Lower lobe of right lung (tissue), 2 donors: ENCODE measurements at places on chromosomes 2 and 18. TPM values are rescaled to one million over a fixed set of nuclear protein-coding genes. Genes with fewer than 3 reads are reported as not detected.

CENPA gene
- 1.7 TPM for total RNA-seq

RSAD2 gene
- 21.9 TPM for total RNA-seq

ALMS1 gene
- total RNA-seq = 22.0 TPM

GRHL1 gene
- 6.5 TPM for total RNA-seq

SLC16A14 gene
- 2.2 TPM for total RNA-seq

TLX2 gene
- not detected for total RNA-seq

TACR1 gene
- total RNA-seq = 1.4 TPM

NRP2 gene
- total RNA-seq = 67.5 TPM

DNA sequence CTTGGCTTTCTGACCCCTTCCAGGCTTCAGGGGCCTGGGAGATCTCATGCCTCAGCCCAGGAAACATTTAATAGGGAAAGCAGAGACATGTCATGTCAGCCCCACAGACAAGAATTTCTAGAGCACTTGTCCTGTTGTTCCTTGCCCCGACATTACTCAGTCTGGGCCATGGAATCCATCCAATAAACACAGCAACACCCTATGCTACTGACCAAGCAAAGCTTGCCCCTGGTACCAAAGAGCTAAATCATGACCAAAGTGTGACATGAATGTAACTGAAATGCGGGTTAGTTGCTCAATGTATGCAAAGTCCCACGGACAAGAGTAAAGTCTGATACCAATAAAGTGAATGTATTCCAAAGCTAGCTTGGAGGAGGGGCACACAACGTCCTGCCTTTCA, 35.1 kb downstream of the EHD3 start:
- no peaks in the 10 kb centered on the region for H3K36me3 ChIP-seq
- H3K4me1 ChIP-seq = no peaks in the 10 kb centered on the region
- DNase-seq = no peak
- no peak overlapping the region for H3K4me3 ChIP-seq
- H3K27me3 ChIP-seq = no peaks in the 10 kb centered on the region

GRCh38 chr2:158753641-158754611, 41.2 kb upstream of the DAPL1 start:
- H3K27ac ChIP-seq = no peak overlapping the region
- no peak overlapping the region for H3K4me3 ChIP-seq
- no peaks in the 10 kb centered on the region for H3K36me3 ChIP-seq
- DNase-seq = no peak

DNA sequence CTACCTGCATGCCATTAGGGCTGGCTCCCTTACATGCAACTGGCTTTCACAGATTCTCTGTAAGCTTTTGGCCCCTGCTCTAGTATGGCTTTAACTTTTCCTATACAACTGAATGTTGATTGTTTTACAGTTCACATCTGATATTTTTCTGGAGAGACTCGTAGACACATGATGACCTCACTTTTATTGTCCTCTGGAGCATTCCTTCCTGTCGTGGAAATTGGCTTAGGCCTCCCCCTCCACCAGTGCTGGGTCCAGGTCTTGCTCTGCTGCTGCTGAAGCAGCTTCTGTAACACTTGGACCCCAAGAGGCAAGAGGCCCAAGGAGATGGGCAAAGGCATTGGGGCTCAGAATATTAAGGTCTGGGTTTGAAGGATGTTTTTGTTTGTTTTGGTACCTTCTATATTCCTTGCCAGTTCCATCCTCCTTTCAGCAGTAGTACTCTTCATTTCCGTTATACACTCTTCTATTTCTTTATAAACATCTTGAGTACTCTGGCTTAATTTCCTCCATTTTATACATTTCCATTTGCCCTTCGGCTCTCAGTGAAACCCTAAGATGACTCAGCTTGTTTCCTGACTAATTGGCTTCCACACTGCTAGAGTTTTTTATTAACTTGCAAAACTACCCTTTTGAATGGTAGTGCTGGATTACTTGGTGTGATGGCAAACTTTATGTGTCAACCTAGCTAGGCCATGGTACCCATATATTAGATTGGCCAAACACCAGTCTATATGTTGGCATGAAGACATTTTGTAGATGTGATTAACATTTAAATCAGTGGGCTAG, 219.8 kb downstream of the CDCA7 start:
- no peak overlapping the region for H3K4me3 ChIP-seq
- no peaks in the 10 kb centered on the region for H3K36me3 ChIP-seq
- DNase-seq = no peak
- H3K27ac ChIP-seq = no peak overlapping the region

- DNase-seq = no peak
- no peaks in the 10 kb centered on the region for H3K36me3 ChIP-seq
- H3K4me1 ChIP-seq = peaks cover 16% of the 10 kb centered on the region
- H3K27ac ChIP-seq = peak overlapping the region; percentile 58
- H3K27me3 ChIP-seq = no peaks in the 10 kb centered on the region
- no peak overlapping the region for H3K4me3 ChIP-seq
Measured at GRCh38 chr2:160666154-160667060, 172.8 kb upstream of the RBMS1 start.

- H3K36me3 ChIP-seq = no peaks in the 10 kb centered on the region
- DNase-seq = no peak
- H3K4me3 ChIP-seq = no peak overlapping the region
- H3K27ac ChIP-seq = no peak overlapping the region
- H3K4me1 ChIP-seq = no peaks in the 10 kb centered on the region
Measured at GRCh38 chr2:3076848-3077642, 300.6 kb downstream of the EIPR1 start.

- H3K36me3 ChIP-seq = no peaks in the 10 kb centered on the region
- H3K4me1 ChIP-seq = no peaks in the 10 kb centered on the region
- H3K27ac ChIP-seq = no peak overlapping the region
- no peaks in the 10 kb centered on the region for H3K27me3 ChIP-seq
- no peak for DNase-seq
- no peak overlapping the region for H3K4me3 ChIP-seq
Measured at GRCh38 chr18:60831971-60832370, 459.4 kb upstream of the MC4R start.

DNA sequence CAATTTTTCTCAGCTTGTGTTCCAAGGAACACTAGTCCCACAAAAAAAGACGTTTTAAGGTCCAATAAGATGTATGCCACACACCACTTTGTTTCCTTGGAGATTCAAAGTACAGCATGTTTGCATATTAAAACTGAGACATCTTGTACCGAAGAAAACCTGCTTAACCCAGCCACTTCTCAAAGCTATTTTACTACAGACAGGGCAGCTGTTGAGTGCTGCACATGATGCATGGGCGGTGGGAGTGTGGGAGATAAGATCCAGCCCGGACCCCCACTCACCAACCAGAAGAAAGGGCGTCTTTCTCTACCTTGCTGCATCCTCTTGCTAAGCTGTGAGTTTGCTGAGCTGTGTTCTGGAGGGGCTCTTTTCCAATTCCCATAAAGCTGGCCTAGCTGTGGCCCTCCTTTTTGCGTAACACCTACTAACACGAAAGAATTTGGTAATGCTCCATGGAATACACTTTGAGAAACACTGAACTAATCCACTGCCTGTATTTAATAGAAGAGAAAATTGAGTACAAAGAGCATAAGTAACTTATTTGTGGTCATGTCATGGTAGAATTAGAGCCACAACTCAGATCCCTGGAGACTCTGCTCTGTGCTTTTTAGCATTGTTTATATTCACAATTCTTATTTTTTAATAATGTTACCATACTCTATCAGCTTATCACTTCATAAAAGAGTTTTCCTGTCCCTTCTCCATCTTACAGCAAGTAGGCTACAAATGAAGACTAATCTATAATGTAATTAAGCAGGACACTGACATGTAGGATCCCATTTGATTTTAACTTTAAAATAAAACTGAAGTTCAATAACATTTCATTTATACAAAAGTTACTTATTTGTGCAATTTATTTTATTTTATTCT, 90.0 kb downstream of the PLEKHM3 start:
- H3K27ac ChIP-seq = peak overlapping the region; percentile 72
- H3K4me1 ChIP-seq = no peaks in the 10 kb centered on the region

GRCh38 chr2:99940963-99941362, 201.4 kb downstream of the AFF3 start:
- H3K4me1 ChIP-seq = no peaks in the 10 kb centered on the region
- H3K27ac ChIP-seq = no peak overlapping the region
- no peak for DNase-seq
- H3K4me3 ChIP-seq = no peak overlapping the region
- no peaks in the 10 kb centered on the region for H3K27me3 ChIP-seq

- H3K27ac ChIP-seq = no peak overlapping the region
- no peaks in the 10 kb centered on the region for H3K27me3 ChIP-seq
- H3K4me3 ChIP-seq = no peak overlapping the region
- H3K36me3 ChIP-seq = no peaks in the 10 kb centered on the region
Measured at GRCh38 chr2:83006961-83007360, 1452.1 kb downstream of the SUCLG1 start.

DNA sequence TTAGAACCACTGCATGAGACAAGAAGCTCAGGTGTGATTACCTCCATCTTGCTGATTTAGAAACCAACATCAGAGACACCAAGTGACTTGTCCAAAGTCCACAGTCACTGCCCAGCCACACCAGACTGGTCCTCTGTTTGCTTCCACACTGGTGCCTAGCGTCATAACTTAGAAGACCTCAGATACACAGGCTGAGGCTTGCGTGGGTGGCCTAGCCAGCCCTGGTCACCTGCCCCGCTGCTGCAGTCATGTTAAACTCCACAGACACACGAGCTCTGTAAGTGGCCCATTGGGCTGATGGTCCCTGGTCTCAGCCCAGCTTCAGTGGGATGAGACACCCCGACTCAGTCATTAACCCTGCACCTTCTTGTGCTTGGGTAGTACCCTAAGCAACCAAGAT, 47.1 kb downstream of the CNGA3 start:
- no peaks in the 10 kb centered on the region for H3K36me3 ChIP-seq
- no peak overlapping the region for H3K4me3 ChIP-seq
- H3K27me3 ChIP-seq = no peaks in the 10 kb centered on the region
- H3K27ac ChIP-seq = no peak overlapping the region
- no peaks in the 10 kb centered on the region for H3K4me1 ChIP-seq
- no peak for DNase-seq

DNA sequence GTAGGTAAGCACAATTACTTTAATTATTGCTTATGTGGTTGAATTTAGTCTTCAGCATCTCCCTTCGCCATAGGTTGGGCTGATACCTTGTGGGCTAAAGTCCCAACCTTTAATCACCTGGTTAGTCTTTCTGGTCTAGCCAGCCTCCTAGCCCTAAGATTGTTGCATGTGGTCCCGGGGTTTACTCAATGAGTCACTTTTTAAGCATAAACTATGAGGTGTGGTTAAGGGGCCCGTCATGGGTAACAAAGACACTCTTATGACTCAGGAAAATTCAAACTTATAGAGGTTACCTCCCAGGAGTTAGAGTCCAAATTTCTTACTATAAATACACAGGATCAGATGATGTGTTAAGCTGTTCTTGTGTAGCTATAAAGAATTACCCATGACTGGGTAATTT, 841.6 kb downstream of the TRIB2 start:
- no peaks in the 10 kb centered on the region for H3K36me3 ChIP-seq
- no peak overlapping the region for H3K4me3 ChIP-seq
- H3K27ac ChIP-seq = no peak overlapping the region
- H3K27me3 ChIP-seq = no peaks in the 10 kb centered on the region

GRCh38 chr2:175679231-175679630, 322.8 kb downstream of the LNPK start:
- no peak overlapping the region for H3K4me3 ChIP-seq
- no peak overlapping the region for H3K27ac ChIP-seq
- DNase-seq = no peak
- H3K36me3 ChIP-seq = no peaks in the 10 kb centered on the region
- no peaks in the 10 kb centered on the region for H3K4me1 ChIP-seq

- no peaks in the 10 kb centered on the region for H3K36me3 ChIP-seq
- H3K4me3 ChIP-seq = peak overlapping the region; percentile 94
- peaks cover 23% of the 10 kb centered on the region for H3K4me1 ChIP-seq
- H3K27me3 ChIP-seq = no peaks in the 10 kb centered on the region
- H3K27ac ChIP-seq = peak overlapping the region; percentile 90
- no peak for DNase-seq
Measured at GRCh38 chr2:214807653-214808052, 1.8 kb downstream of the BARD1 start.

- H3K36me3 ChIP-seq = no peaks in the 10 kb centered on the region
- H3K27ac ChIP-seq = no peak overlapping the region
- no peaks in the 10 kb centered on the region for H3K27me3 ChIP-seq
- no peak overlapping the region for H3K4me3 ChIP-seq
- H3K4me1 ChIP-seq = no peaks in the 10 kb centered on the region
- DNase-seq = no peak
Measured at GRCh38 chr2:183903026-183903425, 695.3 kb upstream of the ZNF804A start.

DNA sequence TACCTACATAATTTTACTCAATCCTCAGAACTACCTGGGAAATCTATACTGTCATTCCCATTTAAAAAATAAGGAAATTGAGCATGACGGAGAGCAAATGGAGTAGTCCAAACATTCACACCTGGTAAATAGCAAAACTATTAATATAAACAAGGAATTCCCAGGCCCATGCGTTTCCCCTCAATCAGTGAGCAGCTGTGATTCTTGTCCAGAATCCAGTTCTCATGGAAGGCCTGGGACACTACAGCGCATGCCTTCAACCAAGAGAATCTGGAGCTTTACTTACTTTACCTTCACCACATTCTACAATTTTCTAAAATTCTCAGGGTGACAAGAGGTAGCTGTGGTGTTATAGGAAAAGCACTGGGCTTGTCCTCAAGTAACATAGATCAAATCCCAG, 259.0 kb downstream of the LRATD1 start:
- no peak overlapping the region for H3K27ac ChIP-seq
- no peaks in the 10 kb centered on the region for H3K4me1 ChIP-seq
- H3K27me3 ChIP-seq = no peaks in the 10 kb centered on the region
- H3K36me3 ChIP-seq = no peaks in the 10 kb centered on the region

- no peaks in the 10 kb centered on the region for H3K36me3 ChIP-seq
- H3K4me1 ChIP-seq = no peaks in the 10 kb centered on the region
- H3K27me3 ChIP-seq = peaks cover 5% of the 10 kb centered on the region
- DNase-seq = no peak
- H3K27ac ChIP-seq = no peak overlapping the region
Measured at GRCh38 chr18:61502472-61502871, 169.2 kb downstream of the CDH20 start.

DNA sequence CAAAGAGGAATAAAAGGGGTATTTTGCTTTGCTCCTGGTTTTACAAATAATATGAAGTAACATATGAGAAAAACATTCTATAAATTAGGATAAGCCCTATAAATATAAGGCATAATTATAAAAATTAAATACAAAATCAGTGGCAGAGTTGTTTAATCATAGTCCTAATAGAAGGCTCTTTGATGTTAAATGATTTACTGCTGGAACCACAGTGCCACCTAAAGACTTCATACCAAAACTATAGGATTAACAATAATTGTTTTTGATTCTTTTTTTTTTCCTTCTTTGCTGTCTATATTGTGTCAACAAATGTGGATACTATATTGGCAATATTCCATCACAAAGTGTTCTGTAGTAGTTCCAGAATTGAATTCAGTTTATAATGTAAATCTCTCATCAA, 837.7 kb upstream of the SLC39A10 start:
- no peak overlapping the region for H3K27ac ChIP-seq
- H3K27me3 ChIP-seq = no peaks in the 10 kb centered on the region
- no peak for DNase-seq
- no peaks in the 10 kb centered on the region for H3K36me3 ChIP-seq
- H3K4me1 ChIP-seq = no peaks in the 10 kb centered on the region

DNA sequence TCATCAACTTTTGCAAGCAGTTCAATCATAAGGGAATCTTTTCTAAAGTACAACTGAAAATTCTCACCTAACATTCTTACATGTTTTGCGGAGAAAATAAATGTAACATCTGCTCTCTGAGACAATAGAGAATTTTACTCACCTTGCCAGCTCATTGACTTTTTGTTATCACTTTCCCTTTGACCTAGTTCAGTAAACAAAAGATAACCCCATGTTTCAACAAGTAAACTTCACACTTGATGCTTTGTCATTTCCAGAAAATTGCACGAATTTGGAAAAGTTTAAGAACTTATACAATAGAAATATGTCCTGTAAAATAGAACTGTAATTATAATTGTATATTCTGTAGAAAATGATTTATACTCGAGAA, 1110.0 kb upstream of the ACVR2A start:
- H3K27me3 ChIP-seq = no peaks in the 10 kb centered on the region
- no peaks in the 10 kb centered on the region for H3K36me3 ChIP-seq
- no peak for DNase-seq
- no peaks in the 10 kb centered on the region for H3K4me1 ChIP-seq
- no peak overlapping the region for H3K4me3 ChIP-seq
